Left lung (tissue), 14 donors: ENCODE measurements at places on chromosomes 7 and 10.

- DNase-seq = no peak
These were observed 297.8 kb upstream of the SEMA3A start for GRCh38 chr7:84492098-84493034.

- no peak for DNase-seq
These were observed 425.9 kb downstream of the LRMDA start for GRCh38 chr10:75857269-75857846.

GRCh38 chr7:4613846-4614548 lies 68.1 kb upstream of the FOXK1 start:
- DNase-seq = no peak

DNA sequence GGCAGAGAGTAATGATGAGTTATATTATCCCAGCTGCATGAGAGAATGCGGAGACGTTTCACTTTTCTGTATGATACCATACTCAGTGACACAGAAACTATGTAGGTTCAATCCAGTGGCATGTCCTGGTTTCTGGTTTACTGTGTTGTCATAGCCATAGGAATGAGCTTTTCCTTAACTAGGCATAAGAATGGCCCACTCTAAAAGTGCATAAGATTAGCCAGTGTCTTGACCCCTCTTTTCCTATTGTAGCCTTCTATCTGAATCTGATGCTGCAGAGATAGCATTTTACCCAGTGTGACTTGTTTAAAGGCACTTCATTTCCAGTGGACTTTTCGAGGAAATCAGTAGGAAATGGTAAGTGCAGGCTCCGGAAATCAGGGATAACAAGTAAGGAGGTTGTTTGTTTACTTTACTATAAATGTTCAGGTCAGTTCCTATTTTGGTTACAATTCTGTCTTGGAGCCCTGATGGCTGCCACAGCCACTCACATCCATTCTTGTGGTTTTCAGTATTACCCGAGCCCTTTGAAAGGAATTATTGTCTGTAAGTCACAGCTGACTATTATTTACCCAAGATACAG lies 70.5 kb downstream of the SEMA3A start:
- no peak for DNase-seq

- DNase-seq = no peak
These were observed 174.7 kb upstream of the GRB10 start for GRCh38 chr7:50957431-50957830.

- no peak for DNase-seq
These were observed 2.8 kb upstream of the ERCC6 start for GRCh38 chr10:49541762-49542161.

GRCh38 chr10:104614245-104614831 lies 26.8 kb upstream of the SORCS3 start:
- no peak for DNase-seq
